A549 treated with Mapracorat at 1 μM for 4 hours (cell line): ENCODE measurements at places on chromosomes 5 and 9. TPM values are rescaled to one million over a fixed set of nuclear protein-coding genes. Genes with fewer than 3 reads are reported as not detected.

ZBED3 gene
- 3.4 to 4.8 TPM (median 3.9 TPM) in 5 replicates for total RNA-seq

C5orf52 gene
- not detected in 5 replicates for total RNA-seq

PCDHGB3 gene
- 0.10 to 0.31 TPM (median 0.21 TPM) in 5 replicates for total RNA-seq

AGXT2 gene
- total RNA-seq, result not detected in 5 replicates

FGF10 gene
- not detected in 5 replicates for total RNA-seq

GPR150 gene
- 0.14 to 0.29 TPM (median 0.15 TPM) in 4 of 5 replicates, not detected in the other for total RNA-seq

CDC25C gene
- total RNA-seq, result 8.2 to 11.9 TPM (median 10.5 TPM) in 5 replicates

GMCL2 gene
- total RNA-seq, result not detected in 5 replicates

PRSS3 gene
- total RNA-seq, result 11.8 to 13.5 TPM (median 12.6 TPM) in 5 replicates

TMC1 gene
- total RNA-seq, result 0.03 to 0.10 TPM in 2 of 5 replicates, not detected in the others

SLC36A3 gene
- total RNA-seq, result not detected in 5 replicates

LRRC26 gene
- 0.59 to 2.0 TPM (median 1.8 TPM) in 5 replicates for total RNA-seq

GPR21 gene
- total RNA-seq, result not detected in 5 replicates

NEURL1B gene
- 5.1 to 7.6 TPM (median 6.8 TPM) in 5 replicates for total RNA-seq

SSNA1 gene
- 103 to 151 TPM (median 139 TPM) in 5 replicates for total RNA-seq

MGAT4B gene
- 195 to 232 TPM (median 214 TPM) in 5 replicates for total RNA-seq

CDH6 gene
- 0.04 to 0.09 TPM (median 0.06 TPM) in 5 replicates for total RNA-seq

SPINK7 gene
- not detected in 5 replicates for total RNA-seq

SPATA31D3 gene
- not detected in 5 replicates for total RNA-seq

ELAVL2 gene
- total RNA-seq, result not detected in 5 replicates

NTMT1 gene
- total RNA-seq, result 81.2 to 104 TPM (median 87.7 TPM) in 5 replicates

PCDHB11 gene
- 0.05 to 0.08 TPM (median 0.08 TPM) in 4 of 5 replicates, not detected in the other for total RNA-seq

COL5A1 gene
- 30.8 to 53.3 TPM (median 44.4 TPM) in 5 replicates for total RNA-seq

SLC6A19 gene
- 0.13 to 0.22 TPM (median 0.19 TPM) in 5 replicates for total RNA-seq

SMIM27 gene
- total RNA-seq, result 13.8 to 17.2 TPM (median 14.1 TPM) in 5 replicates

C5orf34 gene
- 4.1 to 5.9 TPM (median 4.8 TPM) in 5 replicates for total RNA-seq

TERT gene
- 1.3 to 3.8 TPM (median 2.6 TPM) in 5 replicates for total RNA-seq

ZDHHC11B gene
- 1.1 to 1.7 TPM (median 1.5 TPM) in 5 replicates for total RNA-seq

GABRA6 gene
- not detected in 5 replicates for total RNA-seq

DDX46 gene
- total RNA-seq, result 51.4 to 68.6 TPM (median 62.7 TPM) in 5 replicates

SAXO1 gene
- not detected in 5 replicates for total RNA-seq

FYB1 gene
- total RNA-seq, result 10.3 to 15.1 TPM (median 12.8 TPM) in 5 replicates

PRR16 gene
- not detected in 5 replicates for total RNA-seq

ACTBL2 gene
- total RNA-seq, result 0.06 to 0.08 TPM in 2 of 5 replicates, not detected in the others

FOXD1 gene
- 12.2 to 20.7 TPM (median 19.0 TPM) in 5 replicates for total RNA-seq

RNF180 gene
- 0.12 to 0.36 TPM (median 0.26 TPM) in 5 replicates for total RNA-seq

BTF3 gene
- 1,037 to 1,272 TPM (median 1,086 TPM) in 5 replicates for total RNA-seq

FOXD4L3 gene
- 0.08 to 0.16 TPM (median 0.10 TPM) in 3 of 5 replicates, not detected in the others for total RNA-seq

DMAC1 gene
- total RNA-seq, result 28.0 to 82.5 TPM (median 73.4 TPM) in 5 replicates

ZFAND5 gene
- total RNA-seq, result 133 to 220 TPM (median 186 TPM) in 5 replicates

ZSWIM6 gene
- total RNA-seq, result 4.3 to 6.0 TPM (median 5.0 TPM) in 5 replicates

CER1 gene
- total RNA-seq, result not detected in 5 replicates

C9orf85 gene
- 12.2 to 17.3 TPM (median 14.2 TPM) in 5 replicates for total RNA-seq
